ENCODE measurements at places on chromosomes 2 and 18.
A peak's percentile ranks its signal among the peaks of the same experiment; 100 is the strongest.

- DNase-seq, result no peak
Measured at GRCh38 chr2:121650315-121650930, 1.2 kb upstream of the CLASP1 start.

DNA sequence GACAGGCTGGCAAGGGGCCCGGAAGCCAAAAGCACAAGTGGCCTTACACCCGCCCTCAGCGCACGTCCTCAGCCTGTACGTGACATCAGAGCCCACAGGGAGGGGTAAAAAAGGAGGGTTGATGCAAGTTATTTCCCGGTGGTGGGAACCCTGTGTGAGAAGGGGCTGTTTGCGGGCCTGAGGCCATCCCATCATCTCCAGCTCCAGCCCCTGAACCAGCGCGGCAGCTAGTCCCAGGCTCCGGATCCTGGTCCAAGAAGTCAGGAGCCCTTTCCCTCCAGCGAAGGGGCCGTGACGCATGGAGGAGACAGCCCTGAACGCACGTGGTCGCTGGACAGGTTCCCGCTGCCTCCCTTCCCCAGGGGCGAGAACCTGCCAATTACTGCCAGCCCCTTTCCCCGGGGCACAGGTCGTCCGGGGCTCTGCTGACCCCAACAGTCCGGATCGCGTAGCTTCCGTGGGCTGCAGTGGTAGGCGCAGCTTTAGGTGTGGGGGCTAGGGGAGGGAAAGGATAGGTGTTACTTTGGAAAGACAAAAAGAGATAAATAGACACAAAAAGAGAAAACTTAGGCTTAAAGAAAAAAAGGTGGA lies 1.3 kb upstream of the LRP2 start:
- peak; percentile 21 for DNase-seq

DNA sequence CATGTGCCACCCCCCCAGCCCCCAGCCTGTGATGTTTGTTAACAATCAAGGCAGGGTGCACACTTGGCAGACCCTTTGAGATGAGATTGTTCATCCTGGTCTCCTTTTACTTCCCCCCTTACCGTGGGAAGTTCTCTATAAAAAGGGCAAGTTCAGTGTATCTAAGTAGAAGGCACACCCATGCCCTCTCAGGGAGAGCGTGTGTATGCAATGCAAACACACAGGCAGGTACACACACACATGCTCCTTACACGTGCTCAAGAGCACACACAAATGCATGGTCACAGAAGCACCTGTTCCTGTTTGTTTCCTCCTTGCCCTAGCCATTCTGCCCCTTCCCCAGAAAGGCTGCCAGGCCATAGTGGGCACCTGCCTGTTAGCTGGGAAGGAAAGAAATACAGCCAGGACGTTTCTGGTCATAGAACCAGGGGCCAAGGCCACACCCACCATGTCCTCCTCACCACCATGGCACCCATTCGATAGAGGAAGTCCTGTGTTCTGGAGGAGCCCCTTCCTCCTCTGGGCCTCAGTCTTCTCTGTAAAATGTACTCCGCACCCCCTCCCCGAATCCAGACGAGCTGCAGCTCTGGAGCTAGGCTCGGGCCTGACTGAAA lies 3.1 kb downstream of the ATOH8 start:
- DNase-seq, result no peak

DNA sequence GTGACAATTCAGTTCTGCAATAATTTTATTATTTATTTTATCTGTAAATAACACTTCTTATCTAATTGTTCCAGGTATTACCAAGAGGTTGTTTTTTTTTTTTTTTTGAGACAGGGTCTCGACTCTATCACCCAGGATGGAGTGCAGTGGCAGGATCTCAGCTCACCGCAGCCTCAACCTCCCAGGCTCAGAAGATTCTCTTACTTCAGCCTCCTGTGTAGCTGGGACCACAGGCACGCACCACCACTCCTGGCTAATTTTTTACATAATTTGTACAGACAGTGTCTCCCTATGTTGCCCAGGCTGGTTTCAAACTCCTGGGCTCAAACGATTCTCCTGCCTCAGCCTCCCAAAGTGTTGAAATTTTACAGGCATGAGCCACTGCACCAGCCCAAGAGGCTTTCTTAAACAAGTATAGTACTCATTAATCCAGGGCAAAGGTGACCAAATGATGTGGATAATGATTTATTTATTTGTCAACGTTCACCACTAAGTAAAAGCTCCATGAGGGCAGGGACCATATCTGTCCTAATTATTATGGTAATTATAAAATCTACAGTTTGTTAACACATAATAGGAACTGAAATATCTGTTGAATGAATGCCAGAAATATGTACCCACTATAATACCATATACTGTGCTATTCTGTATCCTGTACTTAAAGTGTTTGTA lies 12.0 kb downstream of the STK17B start:
- DNase-seq, result no peak

GRCh38 chr18:61892683-61893308 lies at the start of gene RNF152:
RNF152 (minus strand) TSS chr18:61893007; CDS start chr18:61816463, 76,544 bp downstream.
- no peak for DNase-seq

DNA sequence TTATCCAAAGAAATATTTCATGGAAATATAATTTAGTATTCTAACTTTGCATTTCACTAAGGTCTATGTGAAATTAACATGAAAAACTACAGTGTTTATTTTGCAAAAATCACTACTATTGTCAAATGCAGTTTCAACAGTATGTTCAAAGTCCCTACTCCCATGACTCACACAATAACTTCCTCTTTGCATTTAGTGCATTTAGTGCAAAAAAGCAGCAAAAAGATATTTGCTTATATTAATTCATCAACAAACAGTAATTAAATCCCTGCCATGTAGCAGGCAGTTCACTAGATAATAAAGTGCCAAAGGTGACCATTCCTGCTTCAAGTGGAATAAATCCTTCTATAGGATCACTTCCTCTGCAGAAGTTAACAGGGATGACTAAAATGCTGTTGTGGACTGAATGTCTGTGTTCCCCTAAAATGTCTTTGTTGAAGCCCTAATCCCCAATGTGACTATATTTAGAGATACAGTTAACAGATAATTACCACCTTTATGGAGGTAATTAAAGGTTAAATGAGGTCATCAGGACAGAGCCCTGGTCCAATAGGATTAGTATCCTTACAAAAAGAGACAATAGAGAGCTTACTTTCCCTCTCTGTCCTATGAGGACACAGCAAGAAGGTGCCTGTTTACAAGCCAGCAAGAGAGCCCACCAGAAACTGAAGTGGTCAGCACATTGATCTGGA lies 61.7 kb downstream of the STK39 start:
- no peak for DNase-seq

- no peak for DNase-seq
Measured at GRCh38 chr2:46481198-46482193, 2.1 kb downstream of the TMEM247 start.

- no peak for DNase-seq
Measured at GRCh38 chr2:10230499-10230898, 72.2 kb upstream of the HPCAL1 start.

DNA sequence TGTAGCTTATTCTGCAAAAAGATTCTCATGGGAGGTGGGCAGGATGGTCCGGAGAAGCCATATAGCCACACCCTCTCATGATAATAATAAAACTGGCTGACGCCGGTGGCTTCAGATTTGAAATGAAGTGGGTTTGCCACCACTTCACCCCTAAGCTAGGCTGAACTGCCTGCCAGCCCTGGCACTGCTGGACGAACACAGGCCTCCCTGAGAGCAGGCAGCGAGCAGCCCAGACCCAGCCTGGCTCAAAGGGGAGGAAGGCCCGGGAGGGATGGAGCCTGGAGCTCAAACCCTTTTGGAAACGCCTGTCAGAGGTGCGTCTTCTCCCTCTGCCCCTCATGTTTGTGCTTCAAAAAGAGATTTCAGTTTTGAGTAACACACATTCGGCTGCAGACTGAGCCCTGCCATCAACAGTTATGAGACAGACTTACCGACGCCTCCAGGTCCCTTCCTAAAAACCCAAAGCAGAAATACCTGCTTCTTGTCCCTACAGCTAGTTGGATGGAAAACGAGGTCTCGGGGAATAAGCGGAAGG lies 71.1 kb upstream of the HPCAL1 start:
- DNase-seq, result no peak

- no peak for DNase-seq
Measured at GRCh38 chr18:32582455-32582854, 111.8 kb upstream of the GAREM1 start.

GRCh38 chr2:10810202-10811161 lies 2.1 kb downstream of the PDIA6 start:
- DNase-seq, result no peak

- DNase-seq, result no peak
Measured at GRCh38 chr18:48885924-48886400, 64.8 kb downstream of the SMAD7 start.

DNA sequence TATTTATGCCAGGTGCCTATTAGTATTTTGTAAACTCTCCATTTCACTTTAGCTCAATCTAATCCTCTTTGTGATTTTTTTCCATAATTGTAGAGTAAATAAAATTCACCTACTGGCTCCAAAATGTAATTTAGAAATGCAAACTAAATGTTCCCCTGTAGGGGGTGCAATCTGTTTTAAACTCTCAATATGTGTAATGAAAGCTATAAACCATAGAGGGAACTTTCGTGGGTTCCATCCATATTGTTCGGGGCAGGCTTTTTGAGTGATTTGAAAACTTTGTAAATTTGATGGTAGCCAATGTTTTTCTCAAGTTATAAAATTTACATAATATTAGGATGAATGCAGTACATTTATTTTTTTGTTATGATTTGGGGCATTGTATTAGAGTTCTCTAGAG lies 49.4 kb downstream of the TSPYL6 start:
- DNase-seq, result no peak

DNA sequence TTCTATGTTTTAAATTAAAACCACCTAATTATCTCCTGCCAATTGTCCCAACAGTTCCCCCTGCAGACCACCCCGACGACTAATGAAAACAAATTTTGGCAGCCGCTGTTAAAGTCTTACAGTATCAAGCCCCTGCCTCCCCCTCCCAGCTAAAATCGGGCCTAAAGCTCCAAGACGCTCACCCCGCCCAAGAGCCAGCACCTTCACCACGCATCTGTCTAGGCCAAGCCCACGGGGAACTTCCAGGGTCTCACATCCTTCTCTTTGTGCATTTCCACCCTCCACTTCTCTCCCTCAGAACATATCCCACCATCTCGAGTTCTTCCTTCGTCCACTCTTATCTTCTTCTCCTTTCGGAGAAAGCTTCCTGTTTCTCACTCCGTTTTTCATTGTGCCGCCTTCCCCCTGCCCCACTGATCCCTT lies 445 bp downstream of the PRPF40A start:
- peak; percentile 24 for DNase-seq

DNA sequence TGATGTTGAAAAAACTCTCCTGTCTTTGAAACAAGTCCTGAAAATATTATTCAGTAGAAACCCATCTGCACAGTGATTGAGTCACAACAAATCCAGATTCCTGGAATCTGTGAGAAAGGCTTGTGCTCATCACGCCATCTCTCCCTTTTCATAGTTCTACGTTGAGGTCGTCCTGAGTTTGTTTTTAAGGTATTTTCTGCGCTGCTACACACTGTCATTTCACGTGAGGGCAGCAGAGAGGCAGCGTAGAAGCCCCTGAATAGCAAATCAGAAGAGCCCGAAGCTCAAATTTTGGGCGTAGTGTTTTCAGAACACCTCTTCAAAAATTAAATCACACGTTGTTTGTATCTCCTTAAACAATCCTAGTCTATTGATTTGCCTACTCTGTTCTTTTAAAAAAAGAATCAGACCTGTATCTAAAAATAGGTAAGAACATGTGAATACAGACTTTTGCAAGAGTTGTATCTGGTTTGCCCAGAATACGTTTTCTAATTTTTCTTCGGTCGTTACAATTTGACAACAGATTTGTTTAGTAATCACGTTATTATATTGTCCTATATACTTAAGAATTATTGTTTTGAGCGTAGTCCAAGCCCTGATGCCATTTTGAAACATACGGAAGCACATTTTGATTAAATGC lies 61.6 kb upstream of the SLC38A11 start:
- no peak for DNase-seq

GRCh38 chr2:239530749-239531316 lies 130.0 kb upstream of the HDAC4 start:
- DNase-seq, result no peak

- DNase-seq, result no peak
Measured at GRCh38 chr2:136798766-136799165, 33.4 kb downstream of the THSD7B start.

GRCh38 chr18:32086881-32087280 lies 4.8 kb upstream of the RNF138 start:
- no peak for DNase-seq

DNA sequence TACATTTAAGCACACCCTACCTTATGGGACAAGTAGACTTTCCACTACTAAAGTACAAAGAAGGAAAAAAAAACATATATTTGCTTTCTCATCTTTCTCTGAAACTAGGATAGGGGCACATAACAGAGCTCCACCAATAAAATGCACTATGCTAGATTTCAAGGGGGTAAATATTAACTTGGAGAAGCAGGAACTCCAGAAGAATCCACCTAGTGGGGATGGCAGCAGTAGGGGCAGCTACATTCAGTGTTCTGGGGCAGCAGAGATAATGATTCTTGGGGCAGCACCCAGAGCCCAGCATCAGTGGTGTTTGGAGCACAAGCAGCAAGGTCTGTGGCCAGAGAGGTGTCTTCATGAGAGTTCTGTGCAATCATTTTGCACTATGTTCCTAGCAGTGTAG lies 64.7 kb downstream of the DTNB start:
- DNase-seq, result no peak

- DNase-seq, result no peak
Measured at GRCh38 chr2:101193033-101193626, 41.9 kb upstream of the TBC1D8 start.

DNA sequence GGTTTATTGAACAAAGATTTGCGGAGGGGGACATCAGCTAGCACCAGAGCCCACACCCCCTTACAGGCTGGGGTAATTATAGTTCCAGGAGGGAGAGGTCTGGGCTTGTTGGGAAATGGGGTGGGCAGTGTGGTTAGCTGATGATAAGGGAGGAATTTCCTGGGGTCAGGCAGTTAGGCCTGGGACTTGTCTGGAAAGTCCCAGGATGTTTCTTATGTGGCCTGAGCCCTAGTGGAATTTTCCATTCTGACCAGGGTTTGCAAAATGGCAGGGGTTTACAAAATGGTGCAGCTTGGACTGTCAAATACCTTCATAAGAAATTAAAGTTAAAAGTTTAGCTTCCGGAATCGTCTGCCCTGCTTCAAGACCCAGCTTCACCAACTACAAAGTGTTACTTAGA lies 199.1 kb downstream of the FBXO15 start:
- DNase-seq, result no peak

- DNase-seq, result no peak
Measured at GRCh38 chr2:96137321-96138178, 752 bp downstream of the ASTL start.

All from activated CD4-positive, alpha-beta T cell treated with anti-CD3 and anti-CD28 coated beads for 24 hours (primary cell).